Fibroblast of the aortic adventitia (primary cell): ENCODE measurements at places on chromosomes 5 and 9. TPM values are rescaled to one million over a fixed set of nuclear protein-coding genes. Genes with fewer than 3 reads are reported as not detected.

Gene TXN
- 316 and 708 TPM in 2 replicates for total RNA-seq

Gene ANAPC2
- total RNA-seq = 25.7 and 28.0 TPM in 2 replicates

Gene TAF1L
- not detected in 2 replicates for total RNA-seq

Gene MEGF9
- total RNA-seq = 10.7 and 14.1 TPM in 2 replicates

Gene IFNB1
- not detected in 2 replicates for total RNA-seq

Gene MAMDC2
- 0.45 and 2.8 TPM in 2 replicates for total RNA-seq

Gene ERAP2
- total RNA-seq = 6.7 and 9.6 TPM in 2 replicates

Gene DAB2
- 217 and 1,070 TPM in 2 replicates for total RNA-seq

DNA sequence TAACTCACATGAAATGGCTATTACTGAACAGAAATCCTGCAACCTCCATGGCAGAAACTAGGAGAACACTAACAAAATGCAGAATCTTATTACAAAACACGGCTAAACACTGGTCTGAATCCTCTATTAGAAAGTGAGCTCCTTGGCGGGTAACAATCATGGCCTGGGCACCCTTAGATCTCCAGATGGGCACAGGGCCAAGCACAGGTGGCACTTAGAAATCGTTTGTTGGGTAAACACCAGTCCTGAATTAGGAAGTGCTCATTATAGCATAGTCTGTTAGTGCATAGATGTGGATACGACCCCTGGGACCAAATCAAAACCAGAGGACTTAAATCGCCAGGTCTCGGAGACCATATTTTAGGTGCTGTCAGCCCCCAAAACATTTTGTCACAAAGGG is 14.4 kb downstream of the VDAC1 start:
- no peak for DNase-seq

- no peak for DNase-seq
Observed at GRCh38 chr5:31731016-31731415, 92.1 kb downstream of the PDZD2 start.

DNA sequence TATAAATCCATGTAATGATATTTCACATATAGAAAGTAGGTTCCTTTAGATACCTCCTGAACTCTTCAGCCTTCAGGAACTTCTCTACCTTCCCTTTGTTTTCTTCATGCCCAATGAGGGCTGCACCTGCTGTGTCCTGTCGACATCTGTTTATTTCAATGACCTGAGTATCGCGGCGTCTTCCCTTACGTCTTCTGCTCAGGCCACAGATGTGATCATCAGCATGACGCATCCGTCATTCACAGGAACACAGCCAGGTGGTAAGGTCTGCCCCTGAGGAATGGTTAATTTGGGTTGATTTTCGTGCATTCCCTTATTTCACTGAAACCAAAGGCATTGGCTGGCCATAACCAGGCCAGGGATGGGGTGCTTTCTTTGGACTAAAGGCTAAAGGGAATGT is 217.1 kb downstream of the MED10 start:
- DNase-seq = no peak

DNA sequence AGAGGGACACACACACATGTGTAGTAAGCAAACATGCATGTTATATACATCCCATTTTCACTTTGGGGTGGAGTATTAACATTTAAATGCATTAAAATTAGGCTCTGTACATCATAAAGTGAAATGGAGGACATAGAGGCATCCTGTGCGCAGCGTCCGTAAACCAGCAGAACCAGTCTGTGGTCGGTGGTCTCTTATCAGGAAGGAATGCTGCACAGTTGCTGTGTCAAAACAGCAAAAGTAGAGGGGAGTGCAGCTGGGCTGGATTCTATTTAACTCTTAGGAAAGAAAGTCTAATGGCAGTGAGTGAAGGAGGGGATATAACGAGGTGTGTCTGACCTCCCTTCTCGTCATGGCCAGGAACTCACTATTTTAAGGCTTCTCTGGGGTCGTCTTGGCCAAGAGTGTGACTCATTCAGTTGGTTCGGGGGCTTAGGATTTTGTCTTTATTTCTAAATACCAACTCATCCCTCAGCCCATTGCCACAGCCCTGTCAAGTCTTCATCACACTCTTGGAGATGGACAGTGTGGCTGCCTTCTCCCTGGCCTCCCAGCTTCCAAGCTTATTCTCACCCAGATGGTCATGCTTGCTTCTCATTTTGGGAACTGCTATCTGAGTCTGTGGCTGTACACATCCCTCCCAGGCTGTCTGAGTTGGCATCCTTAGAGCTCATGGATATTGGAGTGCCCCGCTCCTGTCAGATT is 20.1 kb upstream of the CXCL14 start:
- no peak for DNase-seq

DNA sequence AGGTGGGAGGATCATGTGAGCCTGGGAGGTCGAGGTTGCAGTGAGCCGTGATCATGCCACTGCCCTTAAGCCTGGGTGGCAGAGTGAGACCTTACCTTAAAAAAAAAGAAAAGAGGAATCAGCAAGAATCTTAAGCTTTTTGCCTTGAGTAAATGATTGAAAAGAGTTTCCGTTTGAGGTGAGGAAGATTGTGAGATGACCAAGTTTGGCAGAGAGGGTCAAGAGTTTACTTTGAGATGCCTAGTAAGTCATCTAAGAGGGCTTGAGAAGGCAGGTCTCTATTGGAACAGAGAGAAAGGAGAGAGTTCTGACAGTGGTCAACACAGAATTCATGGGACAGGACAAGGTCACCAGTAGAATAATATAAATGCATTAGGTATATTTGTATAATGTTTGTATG is 572.1 kb downstream of the TLE4 start:
- DNase-seq = no peak

GRCh38 chr9:111966861-111967291 is 70.3 kb downstream of the UGCG start:
- DNase-seq = no peak

DNA sequence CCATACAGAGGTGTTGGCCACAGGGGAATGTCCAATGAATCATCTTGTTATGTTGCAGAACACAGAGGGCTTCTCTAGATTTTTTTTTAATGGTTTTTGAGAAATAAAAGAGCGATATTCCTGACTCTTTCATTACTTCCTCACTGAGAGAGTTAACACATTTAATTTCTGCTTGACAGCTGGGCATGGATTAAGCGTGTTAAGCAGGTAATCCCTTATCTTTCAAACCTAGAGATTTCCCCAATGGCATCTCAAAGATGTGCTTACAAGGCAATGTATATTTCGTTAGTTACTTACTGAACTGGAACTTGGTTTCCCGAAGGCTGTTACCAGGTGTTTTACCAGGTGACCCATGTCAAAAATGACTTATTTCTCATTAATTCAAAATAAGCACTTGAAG is 21.8 kb upstream of the ADCY2 start:
- no peak for DNase-seq
